ENCODE measurements at places on chromosomes 7 and 10.

DNA sequence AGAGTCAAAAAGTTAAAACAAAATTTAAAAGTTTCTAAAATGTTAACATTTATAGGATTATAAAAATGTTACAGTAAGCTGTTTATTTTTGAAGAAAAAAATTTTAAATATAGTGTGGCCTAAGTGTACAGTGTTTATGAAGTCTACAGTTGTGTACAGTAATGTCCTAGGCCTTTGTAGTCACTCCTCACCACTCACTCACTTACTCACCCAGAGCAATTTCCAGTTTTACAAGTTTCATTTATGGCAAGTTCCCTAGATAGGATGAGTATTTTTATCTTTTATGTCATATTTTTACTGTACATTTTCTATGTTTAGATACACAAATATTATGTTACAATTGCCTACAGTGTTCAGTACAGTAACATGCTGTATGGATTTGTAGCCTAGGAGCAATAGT is 419.9 kb downstream of the ARL4A start:
- no peak for DNase-seq

DNA sequence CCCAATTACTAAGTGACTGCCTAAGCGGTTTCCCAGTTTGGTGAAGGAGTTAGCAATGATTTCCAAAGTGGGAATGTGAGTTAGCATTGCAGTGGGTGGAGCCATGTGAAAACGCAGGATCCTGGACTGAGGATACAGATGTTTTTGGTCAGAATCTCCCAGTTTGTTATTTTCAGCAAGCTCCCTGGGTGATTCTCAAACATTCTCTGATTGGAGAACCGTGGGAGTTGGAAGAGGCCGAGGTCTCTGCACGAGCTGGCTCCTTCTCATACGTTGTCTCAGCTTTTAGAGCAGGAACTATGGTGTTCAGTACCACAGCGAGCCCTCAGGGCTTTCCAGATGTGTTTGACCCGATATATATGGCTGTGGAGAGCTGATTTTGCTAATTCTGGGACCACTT is 396.5 kb upstream of the NPVF start:
- DNase-seq, result no peak

GRCh38 chr10:72038458-72039001 is 49.8 kb downstream of the SPOCK2 start:
- DNase-seq, result no peak

DNA sequence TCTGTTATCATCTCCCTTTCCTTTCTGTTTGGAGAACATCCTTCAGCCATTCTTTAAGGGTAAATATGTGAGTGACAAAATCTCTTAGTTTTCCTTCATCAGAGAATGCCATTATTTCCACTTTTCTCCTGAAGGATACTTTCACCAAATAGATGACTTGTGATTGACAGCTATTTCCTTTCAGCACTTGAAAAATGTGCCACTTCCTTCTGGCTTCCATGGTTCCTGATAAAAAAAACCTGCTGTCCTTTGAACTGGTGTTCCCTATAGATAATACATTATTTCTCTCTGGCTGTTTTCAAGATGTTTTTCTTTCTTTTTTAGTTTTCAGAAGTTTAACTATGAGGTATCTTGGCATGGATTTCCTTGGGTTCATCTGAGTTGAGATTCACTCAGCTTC is 79.7 kb downstream of the TBXAS1 start:
- peak; percentile 43 for DNase-seq

DNA sequence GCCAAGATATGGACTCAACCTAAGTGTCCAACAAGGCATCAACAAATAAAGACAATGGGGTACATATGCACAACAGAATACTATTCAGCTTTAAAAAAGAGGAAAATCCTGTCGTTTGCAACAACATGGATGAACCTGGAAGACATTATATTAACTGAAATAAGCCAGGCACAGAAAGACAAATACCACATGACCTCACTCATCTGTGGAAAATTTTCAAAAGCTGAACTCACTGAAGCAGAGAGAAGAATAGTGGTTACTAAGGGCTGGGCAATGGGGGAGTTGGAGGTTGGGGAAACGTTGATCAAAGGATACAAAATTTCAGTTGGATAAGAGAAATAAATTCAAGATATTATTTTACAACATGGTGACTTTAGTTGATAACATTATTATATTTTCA is 221.4 kb upstream of the PITRM1 start:
- DNase-seq, result no peak

GRCh38 chr10:97399843-97400545 is 1.1 kb downstream of the RRP12 start:
- peak; percentile 63 for DNase-seq

DNA sequence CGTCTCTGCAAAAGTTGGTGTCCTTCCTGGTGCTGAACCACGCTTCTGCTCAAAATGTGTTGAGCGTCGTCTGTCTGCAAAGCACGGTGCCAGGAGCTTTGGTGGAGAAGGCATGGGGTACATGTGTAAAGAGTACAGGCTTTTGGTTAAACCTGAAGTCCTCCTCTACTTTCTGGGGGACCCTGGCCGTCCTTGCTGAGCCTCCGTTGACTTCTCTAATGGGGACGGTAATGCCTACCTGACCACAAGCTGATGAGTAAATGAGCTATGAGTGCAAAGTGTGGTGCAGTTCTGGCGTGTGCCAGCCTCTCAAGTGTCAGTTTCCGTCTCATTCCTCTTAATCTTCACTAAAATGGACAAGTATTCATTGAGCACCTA is 527 bp upstream of the HERPUD2 start:
- DNase-seq, result no peak
